ENCODE measurements at places on chromosomes 4 and X.
A peak's percentile ranks its signal among the peaks of the same experiment; 100 is the strongest.

DNA sequence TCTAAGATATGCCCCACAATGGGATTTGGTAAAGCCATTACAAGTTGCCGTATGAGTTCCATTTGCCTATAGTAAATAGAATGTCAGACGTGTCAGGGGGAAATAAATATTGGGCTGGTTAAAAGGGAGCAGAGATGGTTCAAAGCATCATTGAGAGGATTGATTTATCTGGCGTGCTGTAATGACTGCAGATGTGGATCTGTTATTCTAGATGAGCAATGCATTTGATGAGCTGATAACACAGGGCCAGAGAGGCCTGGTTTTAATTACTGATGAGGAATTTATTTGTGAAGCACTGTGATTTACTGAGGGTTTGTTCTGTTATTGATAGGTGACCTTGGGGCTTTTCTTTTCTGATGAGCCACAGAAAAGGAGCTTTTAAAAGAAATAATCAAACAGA lies 62.5 kb downstream of the DACH2 start:
- DNase-seq: no peak

GRCh38 chrX:136467303-136467702 lies 20.4 kb upstream of the BRS3 start:
- no peak for DNase-seq

DNA sequence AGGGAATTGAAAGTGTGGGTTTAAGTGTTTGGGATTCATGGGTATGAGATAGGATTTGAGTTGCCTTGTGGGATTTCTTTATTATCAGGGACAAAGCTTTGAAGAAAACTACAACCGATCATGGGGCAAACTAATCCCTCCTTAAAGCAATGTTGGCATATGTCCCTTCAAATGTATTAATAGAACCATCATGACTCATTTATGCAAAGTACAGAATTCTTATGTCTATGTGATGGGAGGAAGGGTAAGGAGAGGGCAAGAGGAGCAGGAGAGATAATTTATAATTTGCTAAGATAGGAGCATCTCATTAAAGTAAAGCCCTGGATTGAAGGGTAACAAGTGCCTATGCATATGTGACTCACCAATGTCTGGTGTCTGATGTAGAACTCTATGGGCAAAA lies 94.2 kb downstream of the PHEX start:
- DNase-seq: no peak

DNA sequence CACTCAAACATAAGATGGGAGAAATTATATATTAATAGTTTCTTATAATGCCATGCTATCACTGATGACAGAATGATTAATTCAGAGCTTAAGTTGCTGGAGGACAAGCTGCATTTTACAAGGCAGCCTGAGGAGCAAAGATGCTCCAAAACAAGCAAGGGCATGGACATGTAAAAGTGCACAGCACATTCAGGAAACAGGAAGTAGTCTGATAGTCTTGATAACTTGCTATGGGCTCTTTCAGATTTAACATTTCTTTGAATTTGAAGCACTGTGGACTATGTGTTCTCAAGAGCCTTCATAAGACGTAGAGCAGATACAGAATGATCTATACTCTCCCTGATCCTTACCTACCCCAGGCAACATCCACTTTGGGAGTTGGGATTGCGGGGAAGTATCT lies 50.0 kb downstream of the AMMECR1 start:
- DNase-seq: no peak

GRCh38 chr4:91734682-91735081 lies 569.1 kb upstream of the GRID2 start:
- DNase-seq: no peak

GRCh38 chr4:176794151-176794550 lies 1.4 kb upstream of the VEGFC start:
- DNase-seq: no peak

DNA sequence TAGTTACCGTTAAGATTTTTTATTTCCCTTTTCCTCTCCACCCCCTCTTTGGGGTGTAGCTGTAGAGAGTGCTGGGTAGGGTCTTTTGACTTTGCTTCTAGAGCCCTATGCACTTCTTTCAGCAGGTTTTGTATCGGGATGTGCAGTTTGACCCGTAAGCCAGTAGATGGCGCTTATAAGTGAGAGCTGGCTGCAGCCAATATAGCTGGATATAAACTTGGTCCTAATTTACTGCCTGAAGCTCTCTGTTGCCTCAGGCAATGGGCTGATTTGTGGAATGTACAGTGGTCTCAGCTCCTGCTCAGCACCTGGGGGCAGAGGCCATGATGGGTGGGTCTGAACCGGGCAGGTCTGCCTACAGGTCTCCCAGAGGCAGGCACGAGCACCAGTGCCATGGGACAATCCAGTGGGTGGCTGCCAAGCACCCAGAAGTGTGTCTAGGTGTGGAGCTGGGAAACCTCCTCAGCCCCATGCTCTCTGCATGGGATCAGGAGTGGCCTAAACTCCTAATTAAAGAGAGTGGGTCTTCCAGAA lies 146.5 kb downstream of the SPANXN1 start:
- DNase-seq: no peak

DNA sequence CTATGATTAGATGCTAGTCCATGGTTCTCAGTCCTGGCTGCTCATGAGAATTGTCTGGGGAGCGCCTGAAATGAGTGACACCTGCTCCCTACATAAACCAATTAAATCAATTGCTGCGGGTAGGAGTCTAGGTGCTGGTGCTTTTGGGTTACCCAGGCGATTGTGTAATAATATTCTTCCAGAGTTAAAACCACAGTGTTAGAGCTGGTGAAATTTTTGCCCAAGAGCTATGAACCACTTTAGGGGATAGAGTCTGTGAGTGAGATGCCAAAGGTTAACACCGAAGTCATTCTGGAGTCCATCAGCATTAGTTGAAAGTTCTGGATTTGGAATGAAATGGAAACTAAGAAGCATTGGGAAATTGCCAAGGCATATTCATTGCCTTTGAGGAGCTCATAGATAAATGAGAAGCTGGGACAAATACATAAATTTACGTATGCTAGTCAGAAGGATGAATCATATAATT lies 15.3 kb downstream of the PDK3 start:
- DNase-seq: no peak

DNA sequence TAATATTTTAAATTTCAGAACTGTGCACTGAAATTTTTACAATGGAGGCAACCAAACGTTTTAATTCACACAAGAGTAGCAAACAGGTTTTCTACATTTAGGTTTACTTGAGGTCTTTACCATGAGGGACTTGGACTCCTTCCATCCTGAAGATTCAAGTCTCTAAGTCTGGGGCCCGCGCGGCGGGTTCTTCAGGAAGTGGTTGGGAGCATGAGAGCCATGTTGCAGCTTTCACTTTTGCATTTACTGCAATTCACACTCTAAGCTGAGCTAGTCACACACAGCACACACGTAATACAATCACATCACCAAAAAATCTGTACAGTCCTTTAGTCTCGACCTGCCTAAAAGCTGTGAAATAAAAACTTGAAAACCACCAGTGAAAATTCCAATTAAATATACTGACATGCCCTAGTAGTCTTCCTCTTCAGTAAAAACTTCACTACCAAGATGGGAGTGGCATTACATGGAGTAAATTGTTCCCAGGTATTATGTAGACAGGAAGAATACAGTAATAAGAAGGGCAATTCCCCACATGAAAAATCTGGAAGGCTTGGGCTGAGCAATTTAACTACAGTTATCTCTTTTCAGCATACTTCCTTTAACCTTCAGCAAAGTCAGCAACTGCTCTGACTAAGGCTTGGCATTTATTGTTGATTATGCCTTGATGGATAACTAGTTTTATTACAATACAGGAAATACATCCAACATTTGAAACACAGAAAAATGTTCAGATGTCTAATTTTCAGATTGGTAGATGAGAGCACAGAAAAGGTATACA lies 571.1 kb upstream of the DIPK2B start:
- no peak for DNase-seq

DNA sequence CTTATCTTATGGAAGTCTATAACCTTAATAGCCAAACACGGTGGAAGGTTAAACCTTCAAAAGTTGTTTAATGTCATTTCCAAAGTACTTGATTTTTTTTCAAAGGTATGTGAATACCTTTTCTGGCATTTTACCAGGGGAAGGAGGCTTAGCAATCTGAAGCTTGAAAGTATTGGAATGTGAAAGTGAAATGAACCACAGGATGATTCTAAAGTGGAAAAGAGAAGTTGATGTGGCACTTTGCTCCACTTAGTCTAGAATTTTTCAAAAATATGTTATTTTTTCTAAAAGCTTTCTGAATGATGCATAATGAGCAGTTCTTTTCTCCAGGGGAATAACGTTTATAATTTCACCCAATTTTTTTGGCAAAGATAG lies 19.2 kb downstream of the PI4K2B start:
- DNase-seq: no peak

GRCh38 chr4:187236209-187236890 lies 512.7 kb upstream of the FAT1 start:
- DNase-seq: no peak

DNA sequence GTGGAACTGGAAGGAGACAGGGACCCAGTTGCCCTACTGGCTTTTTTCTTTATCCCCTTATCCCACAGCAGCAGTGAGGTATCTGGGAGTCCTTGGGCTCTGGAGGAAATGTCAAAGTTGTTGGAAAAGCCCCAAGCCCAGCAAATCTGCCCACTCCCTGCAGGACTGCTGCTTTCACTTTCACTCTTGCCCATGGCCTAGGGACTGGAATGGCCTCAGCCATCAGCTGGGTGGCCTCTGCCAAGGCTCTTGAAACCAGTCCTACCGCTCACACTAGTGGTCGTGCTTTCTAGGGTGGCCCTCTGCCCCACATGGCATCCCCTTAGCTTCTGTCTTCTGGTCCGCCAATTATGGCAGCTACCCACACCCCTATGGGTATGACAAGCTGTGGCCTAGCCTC lies 9.7 kb upstream of the RHOXF1 start:
- no peak for DNase-seq

DNA sequence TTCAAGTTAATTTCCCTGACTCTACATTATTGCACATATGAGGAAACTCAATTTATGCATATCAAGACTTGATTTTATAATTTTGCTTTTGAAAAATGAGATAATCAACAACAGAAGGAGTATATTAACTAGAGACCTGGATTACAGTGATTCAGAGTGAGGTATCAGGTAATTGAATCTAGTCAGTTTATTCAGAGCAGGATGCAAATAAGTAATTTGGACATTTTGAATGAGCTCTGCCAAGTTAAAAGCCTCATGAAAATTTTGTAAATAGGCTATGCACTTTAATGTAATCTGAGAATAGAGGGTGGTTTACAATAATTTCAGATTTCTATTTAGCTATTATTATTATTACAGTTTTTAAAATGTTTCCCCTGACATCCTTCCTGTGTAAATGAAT lies 203.7 kb upstream of the EMCN start:
- DNase-seq: no peak

DNA sequence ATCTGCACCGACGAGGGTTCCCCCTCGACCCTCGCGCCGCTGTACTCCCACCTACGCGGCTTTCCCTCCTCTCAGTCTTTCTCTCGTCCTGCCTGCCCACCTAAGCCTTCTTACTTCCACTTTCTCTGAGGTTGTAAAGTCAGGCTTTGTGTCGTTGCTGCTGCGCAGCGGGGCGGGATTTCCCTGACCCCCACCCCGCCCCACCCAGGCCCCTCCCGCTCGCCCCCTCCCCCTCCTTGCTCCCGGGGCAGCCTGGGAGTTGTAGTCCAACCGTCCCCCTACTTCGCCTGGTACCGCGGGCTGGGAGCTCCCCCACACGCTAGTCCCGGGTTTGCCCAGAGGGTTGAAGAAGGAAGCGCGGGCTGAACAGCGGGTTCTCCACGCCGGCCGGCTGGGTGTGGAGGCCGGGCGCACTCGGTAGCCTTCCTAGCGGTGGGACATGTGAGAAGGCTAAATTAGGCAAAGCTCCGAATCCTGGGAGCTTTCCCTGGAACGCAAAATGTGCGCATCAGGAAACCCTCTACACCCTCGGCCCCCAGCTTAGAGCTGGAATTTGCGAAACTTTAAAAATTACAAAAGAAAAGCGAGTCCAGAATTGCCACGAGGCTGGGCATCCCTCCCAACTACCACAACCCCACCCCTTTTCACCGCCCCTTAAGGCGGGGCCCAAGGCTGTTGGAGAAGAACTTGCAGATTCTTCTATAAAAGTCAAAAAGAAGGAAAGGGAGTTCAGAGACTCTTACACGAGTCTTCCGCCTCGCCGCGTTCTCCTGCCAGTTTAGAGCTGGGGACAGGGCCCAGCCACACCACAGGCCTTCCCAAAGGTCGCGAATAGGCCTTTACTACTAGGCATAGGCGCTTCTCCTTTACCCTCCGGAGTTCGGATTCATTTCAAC lies at the start of gene ATP11C:
Gene ATP11C, minus strand, starts transcription at position 153 of the 896 bp plus-strand sequence. CDS start 1,011 bp downstream, outside the sequence.
- peak; percentile 59 for DNase-seq

DNA sequence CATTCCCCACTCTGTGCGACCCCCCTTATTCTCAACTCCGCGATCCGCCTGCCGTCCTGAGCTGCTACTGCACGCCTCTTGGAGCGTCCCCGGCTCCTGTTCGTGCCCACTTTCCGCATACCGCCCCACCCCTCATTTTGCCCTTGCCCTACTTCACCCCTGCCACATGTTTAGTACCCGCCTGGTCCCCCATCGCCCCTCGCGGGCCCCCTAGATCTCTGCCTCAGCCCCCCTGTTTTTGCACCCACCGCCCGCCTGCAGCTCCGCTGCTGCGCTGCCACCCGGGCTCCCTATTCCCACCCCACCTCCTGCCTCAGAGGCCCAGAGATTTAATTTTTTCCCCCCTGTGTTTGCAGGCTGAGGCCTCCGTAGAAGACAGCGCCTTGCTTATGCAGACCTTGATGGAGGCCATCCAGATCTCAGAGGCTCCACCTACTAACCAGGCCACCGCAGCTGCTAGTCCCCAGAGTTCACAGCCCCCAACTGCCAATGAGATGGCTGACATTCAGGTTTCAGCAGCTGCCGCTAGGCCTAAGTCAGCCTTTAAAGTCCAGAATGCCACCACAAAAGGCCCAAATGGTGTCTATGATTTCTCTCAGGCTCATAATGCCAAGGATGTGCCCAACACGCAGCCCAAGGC lies 1.4 kb downstream of the MAGED1 start:
- DNase-seq: no peak

DNA sequence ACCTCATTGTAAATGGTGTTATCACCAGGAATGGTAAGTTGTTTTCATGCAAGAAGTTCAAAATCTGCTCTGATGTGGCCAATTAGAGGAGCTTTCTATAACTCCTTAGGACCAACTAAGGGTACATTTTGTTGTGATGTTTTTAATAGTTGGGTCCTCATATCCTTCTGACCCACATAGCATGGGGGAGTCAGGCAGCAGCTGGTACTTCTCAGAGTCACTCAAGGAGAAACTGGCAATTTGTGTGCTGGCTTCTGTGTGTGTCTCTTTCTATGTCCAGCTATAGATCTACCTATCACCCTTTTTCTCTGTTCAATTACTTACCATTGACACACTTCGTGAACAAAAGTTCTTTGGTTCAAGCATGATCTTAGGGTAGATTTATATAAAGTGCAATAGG lies 194.3 kb upstream of the TENM3 start:
- DNase-seq: no peak

DNA sequence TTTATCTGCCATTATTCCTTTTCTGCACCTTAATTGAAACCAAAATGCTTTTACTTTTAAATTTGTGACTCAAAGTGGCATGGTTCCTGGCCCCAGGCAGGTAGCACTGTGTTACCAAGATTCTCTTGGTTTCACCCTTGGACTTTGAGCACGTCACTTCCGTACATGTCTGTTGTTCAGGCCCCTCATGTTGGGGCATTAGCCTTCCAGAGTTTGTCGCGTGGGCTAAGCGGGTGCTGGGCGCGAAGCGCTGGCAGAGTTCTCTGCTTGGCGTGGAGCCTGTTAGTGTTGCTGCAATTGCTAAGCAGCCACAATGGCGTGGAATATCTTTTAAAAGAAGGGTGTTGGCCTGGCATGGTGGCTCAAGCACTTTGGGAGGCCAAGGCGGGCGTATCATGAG lies 14.0 kb upstream of the TADA2B start:
- no peak for DNase-seq

GRCh38 chrX:75748431-75748830 lies 36.6 kb downstream of the MAGEE2 start:
- no peak for DNase-seq

Measured in stimulated activated CD8-positive, alpha-beta memory T cell treated with anti-CD3 and anti-CD28 coated beads, Interleukin-2, amount 100 ng/mL, for 48 hours (primary cell).